ENCODE measurements at places on chromosomes 4 and X.

GRCh38 chr4:142535009-142535408 is 311.1 kb downstream of the INPP4B start:
- DNase-seq: no peak

GRCh38 chrX:34300871-34301270 is 168.8 kb upstream of the FAM47A start:
- DNase-seq: no peak

DNA sequence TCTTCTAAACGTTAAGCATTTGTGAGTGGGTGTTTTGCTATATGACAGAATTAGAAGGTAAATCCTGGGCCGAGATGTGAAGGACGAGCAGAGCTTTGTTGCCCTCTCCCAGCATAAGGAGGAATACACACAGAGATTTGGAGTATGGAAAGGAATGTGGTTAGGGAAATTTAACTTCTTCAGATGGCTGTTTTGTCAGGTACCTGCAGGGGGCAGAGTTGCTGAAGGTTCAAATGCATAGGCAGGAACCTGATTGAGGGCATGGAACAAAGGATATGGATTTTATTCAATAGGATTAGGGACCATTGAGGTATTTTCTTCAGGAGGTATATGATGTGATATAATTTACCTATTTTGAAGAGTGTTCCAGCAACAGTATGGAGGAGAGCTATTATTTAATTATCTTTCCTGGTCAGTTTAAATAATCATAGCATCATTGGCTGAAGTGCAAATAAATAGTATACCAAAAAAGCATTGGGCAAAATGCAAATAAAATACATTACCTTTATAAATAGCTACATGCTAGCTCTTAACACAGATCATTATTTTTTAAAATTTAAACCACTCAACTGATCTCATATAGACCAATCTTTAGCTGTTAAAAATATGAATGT is 143.6 kb downstream of the SLIT2 start:
- no peak for DNase-seq

DNA sequence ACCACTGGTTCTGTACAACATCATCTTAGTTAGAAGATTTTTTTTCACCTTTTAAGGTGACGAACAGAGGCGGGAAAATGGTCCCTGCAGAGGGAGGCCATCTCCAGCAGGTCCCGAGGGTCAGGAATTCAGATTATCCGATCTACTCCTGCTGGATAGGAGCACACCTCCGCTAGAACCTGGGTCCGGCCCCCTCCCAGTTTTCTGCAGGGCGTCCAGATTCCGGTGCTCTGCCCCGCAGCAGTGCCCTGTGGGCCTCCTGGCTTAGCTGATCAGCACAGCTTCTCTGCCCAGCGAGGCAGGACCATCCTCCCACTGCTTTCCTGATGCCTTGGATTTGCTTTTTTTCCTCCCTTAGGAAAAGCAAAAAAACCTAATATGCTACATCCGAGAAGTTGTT is 2.3 kb downstream of the TBL1X start:
- no peak for DNase-seq

GRCh38 chr4:84243685-84244084 is 255.4 kb downstream of the NKX6-1 start:
- DNase-seq: no peak

DNA sequence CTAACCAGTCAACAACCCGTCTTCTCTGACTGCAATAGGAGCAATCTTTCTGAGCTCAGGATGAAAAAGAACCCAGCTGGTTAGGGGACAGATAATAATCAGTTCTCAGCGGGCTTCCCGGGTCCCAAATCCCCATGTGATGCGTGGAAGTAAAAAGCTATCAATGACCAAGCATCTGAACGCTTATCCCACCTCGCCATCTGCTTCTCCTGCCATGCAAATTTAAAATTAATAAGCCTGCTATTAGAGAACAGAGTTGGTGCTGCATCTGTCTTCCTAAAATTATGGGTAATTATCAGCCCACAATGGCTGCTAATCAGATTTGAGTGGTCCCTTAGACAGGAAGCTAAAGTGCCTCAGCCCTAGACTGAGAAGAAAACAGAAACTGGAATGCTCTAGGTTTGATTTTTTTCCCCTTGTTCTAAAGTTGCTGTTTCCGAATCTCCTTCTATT is 37.5 kb downstream of the AFAP1 start:
- no peak for DNase-seq

GRCh38 chr4:57119054-57119651 is 9.0 kb upstream of the IGFBP7 start:
- peak; percentile 78 for DNase-seq

DNA sequence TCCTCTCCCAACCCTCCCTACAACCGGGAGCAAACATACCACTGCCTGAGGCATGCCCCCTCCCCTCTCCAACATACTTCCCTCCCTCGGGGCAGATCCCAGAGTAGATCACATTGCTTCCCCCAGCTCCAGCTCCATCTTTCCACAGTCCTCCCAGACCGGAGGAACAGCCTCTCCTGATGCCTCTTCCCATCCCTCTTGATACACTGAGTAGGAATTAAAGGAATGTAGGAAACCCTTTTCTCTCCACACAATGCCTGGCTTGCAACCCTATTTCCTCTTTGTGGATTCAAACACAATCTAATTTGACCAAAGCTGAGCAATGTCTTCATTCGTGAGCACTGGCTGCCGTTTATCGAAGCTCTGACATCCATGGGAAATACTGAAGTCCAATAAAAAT is 339.8 kb downstream of the BCOR start:
- DNase-seq: no peak

- no peak for DNase-seq
Measured at GRCh38 chrX:20522420-20522819, 255.7 kb upstream of the RPS6KA3 start.

GRCh38 chrX:45766981-45767501 is 566.4 kb upstream of the DIPK2B start:
- DNase-seq: no peak

GRCh38 chr4:125663896-125664767 is 349.4 kb downstream of the FAT4 start:
- no peak for DNase-seq

DNA sequence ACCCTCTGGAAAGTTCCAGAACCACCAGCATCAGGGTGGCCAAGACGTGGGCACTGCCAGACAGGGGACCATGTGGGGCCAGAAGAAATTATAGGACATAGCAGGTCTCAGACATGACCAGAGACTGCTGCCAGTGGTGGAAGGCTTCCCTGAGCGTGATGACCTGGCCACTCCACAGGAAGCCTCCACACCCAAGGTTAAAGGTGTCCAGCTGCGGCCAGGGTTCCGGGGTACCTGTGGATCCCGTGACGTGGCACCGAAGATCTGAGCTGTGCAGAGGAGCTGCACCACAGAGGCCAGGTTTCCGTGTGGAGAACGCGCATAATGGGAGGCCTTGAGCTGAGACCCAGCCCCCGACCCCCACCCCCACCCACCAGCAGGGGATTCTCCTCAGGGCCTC is 16.4 kb upstream of the CTBP1 start:
- DNase-seq: no peak

DNA sequence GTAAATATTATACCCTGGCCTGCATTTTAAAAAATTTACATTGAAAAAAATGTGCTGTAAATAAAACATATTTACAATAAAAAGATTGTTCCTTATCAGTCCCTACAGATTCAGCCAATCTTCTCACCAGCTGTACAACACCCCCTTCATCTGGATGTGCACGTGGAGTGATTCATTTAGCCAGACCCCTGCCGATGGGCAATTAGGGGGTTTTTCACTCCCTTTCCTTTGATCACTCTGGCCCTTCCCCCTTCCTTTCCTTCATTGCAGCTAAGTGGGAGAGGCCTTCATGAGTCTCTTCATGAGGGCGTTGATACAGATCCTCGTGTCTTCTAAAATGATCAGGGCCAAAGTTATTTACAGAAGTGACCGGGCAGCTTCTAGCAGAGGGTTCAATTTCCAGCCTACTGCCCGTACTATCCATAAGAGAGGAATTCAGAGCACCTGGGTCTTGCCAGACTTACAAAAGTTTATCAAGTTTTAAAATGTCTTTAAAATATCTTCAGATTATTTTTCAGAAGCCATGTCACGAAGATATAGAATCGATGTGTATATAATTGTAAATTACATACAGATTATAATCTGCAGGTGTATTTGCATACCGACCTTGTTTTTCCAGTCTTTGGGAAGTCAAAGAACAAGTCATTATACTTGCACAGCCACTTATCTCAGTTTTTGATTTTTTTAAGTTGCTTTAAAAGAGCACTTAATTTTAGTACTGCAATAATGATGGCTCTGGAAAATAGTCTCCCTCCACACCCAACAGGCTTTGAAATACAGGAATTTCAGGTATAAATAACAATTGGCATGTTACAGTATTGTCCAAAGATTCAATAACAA is 21.4 kb upstream of the RASL11B start:
- DNase-seq: no peak

GRCh38 chr4:9983211-9983610 is 38.1 kb downstream of the SLC2A9 start:
- no peak for DNase-seq

DNA sequence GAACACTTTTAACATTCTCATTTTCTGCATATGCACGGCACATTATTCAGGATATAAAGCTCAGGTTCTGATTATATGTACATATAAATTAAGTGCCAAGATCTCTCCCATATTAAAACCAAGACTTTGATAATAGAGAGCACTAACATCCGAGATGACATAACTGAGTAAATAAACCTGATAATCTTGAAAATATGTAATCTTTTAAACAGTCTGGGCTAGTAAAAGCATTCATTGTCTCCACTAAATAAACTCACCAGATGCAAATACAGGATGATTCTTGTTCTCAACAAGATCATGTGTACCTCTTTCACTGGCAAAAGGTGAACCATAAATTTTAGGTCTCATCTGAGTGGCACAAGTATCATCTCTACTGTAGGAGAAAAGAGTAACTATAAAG is 942.2 kb downstream of the TRAM1L1 start:
- no peak for DNase-seq

- peak; percentile 9 for DNase-seq
Measured at GRCh38 chr4:77734928-77735327, 84.2 kb downstream of the CNOT6L start.

- DNase-seq: no peak
Measured at GRCh38 chr4:109816082-109816442, 500 bp downstream of the GAR1 start.

DNA sequence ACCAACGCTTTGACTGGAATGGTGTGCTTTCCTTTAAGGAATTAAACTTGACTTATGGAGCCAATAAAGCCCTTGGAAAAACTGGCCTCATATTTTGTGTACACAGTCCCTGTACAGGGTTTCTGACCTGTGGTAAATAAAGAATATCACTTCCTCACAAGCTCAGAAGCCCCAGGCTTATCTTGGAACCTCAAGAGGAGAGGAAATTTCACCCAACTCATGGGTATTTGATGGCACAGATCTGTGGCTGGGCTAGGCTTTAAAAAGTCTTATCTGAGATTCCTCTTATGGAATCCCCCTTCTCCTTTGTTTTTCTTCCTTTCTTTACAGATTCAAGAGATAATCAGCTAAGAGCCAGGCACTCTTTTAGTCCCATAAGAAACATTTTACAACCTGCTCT is 89.3 kb upstream of the USP38 start:
- no peak for DNase-seq

DNA sequence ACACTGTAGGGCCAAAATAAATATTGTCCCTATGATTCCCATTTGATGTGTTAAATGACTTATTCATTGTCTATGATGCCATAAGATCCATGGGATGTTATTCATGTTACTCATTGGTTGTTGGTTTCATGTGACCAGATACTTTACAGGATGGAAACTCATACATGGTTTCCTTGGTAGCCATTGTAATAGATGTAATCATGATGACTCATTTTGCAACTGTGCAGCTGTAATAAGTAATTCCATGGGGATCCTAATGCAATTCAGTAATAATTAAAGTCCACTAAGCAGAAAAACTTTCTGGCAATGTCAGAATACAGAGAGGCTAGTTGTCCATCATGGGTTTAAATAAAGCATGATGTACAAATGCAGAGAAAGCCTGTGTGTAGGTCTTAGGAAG is 389.7 kb upstream of the NR3C2 start:
- DNase-seq: peak; percentile 56

DNA sequence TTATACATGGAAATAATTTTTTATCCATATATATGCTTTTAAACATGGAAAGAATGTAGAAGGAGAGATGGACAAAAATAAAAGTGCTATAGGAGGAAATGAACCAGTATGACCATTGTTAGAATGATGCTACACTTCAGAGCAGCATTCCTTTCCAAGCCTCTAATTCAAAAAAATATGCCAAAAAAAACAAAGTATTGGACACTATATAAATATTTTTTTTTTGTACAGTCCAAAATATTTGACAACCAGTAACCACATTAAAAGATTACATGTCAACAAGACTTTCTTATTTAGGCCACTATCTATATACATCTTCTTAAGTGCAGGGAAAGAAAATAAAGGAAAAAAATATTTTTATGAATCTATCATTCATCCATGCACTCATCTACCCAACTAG is 198.6 kb downstream of the LRBA start:
- DNase-seq: no peak

DNA sequence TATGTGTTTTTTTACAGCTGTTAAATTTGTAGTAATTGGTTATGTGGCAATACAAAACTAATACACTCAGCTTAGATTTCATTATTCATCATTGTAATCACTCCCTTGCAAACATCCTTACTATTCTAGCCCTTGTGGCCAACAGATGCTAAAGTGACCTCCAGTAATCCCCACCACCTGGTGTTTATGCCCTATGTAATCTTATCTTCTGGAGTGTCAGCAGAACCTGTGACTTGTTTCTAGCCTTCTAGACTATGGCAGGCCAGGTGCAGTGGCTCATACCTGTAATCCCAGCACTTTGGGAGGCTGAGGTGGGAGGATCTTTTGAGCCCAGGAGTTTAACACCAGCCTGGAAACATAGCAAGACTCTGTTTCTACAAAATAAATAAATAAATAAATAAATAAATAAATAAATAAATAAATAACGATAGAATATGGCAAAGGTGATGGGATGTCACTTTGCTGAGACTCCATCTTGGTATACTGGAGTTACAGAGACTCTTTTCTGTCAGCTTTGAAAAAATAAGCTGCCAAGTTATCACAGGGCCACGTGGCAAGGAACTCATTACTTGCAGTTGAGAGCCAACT is 12.3 kb upstream of the TSR2 start:
- DNase-seq: no peak
